ENCODE measurements at places on chromosomes 5 and 9.

GRCh38 chr5:8750100-8750499, 795.8 kb downstream of the SEMA5A start:
- DNase-seq: no peak

DNA sequence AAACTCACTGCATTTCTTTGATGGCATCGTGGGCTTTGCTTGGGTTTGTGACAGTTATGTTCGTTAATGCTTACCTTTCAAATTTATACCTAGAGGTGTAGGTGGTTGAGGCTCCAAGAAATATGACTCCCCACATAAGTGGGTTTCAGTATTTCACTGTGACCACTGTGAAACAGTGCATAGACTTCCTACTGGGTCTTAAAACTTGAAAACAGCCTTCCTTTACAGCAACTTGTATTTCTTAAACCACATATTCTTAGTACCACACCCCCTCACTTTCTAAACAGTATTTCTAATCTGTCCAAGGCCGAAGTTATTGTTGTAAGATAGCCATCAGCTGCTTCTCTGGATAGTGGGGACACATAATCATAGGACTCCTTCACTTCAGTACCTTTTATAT, 48.3 kb downstream of the TMEFF1 start:
- no peak for DNase-seq

- no peak for DNase-seq
These were observed 86.6 kb downstream of the MED27 start for GRCh38 chr9:131992906-131993657.

GRCh38 chr5:10635257-10635866, 71.5 kb downstream of the ANKRD33B start:
- peak; percentile 7 for DNase-seq

DNA sequence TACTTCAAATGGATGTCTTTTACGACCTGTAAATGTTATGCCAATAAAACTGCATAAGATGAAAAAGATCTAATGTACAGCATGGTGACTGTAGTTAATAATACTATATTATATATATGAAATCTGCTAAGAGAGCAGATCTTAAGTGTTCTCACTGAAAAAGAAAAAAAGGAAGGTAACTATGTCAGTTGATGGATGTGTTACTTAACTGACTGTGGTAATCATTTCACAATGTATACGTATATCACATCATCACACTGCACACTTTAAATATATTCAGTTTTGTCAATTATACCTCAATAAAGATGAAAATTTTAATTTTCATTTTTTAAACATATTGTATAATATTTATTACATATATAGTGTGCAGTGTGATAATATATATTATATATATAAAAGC, 31.9 kb downstream of the THBS4 start:
- DNase-seq: no peak

DNA sequence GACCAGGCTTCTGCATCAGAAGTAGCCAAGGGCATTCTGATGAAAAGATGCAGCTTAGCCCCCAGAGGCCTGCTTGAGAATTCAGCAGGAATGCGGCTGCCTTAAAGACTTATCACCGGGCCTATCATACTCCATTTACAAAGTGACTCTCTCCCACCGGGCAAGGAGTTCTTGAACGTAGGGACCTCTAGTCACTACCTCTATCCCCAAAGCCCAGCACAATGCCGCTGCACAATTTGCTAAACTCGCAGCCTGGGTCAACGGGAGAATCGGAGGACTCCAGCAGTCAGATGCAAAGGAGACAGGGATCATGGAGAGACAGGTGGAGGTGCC, 661 bp downstream of the PDCL start:
- no peak for DNase-seq

- DNase-seq: no peak
These were observed 639.0 kb downstream of the CCDC171 start for GRCh38 chr9:16191691-16192402.

DNA sequence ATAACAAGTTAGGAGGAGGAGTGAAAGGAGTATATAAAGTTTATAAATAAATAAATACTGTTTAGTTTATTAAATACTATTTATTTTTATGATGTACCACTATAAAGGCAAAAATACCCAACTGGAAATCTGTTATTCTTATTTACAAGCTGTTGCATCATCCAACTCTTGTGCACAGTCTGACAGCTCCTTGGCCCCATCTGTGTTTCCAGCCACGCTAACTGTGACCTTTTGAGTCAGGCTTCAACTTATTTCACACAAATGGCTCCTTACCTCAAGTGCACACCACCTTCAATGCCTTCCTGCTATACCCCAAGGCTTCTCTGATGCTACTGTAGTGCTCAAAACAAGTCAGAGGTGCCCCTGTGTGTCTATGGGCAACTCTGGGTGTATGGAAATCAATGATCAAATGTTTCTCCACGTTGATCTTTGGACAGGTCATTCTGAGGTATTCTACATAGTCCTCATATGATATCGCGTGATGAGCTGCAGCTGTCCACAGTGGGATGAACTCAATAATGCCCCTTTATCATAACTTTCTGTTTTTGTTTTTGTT, 303.2 kb upstream of the GRAMD2B start:
- no peak for DNase-seq

DNA sequence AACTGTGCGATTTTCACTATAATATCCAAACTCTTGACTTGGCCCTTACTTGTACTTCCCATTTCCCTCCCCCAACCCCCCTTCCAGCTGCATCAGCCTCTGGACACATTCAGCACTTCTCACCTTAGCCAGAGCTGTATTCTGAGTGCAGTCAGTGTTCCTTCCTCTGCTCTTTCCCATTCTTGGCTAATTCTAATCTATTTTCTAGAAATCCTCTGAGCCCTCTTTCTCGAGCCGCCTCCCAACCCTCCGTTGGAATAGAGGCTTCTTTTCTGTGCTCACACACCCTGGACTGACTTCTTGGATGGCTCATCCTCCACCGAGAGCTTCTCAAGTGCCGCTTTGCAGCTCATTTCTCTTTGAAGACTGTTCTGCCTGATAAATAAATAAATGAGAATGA, 188.8 kb downstream of the NTRK2 start:
- DNase-seq: no peak

GRCh38 chr9:127735530-127736185, 564 bp upstream of the TOR2A start:
- DNase-seq: no peak

DNA sequence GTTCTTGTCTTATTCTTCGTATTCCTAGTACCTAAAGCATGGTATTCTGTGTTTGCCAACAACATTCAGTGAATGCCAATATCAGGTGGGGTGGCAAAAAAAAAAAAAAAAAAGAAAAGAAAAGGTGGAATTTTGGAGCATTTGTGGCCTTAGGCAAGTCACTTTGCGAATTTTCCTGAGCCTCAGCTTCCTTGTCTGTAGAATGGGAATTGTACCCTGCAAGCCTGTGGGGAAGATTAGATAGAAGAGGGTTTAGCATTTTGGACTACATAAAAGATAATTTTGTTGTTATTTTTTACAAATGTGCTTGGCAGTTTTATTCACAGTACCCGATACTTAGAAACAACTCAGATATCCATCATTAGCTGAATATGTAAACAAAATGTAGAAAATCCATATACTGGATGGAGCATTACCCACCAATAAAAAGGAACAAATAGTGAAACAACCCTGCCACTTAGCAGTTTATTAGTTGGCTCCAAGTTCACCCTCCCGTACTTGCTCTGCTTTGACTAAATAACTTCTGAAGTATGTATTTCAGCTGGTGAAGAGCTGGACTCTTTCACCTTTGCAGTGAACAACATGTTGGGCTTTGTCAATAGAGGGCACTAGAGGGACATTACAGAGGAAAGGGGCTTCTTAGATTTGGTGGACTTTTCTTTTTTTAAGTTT, 13.6 kb downstream of the UBE2D2 start:
- DNase-seq: no peak

DNA sequence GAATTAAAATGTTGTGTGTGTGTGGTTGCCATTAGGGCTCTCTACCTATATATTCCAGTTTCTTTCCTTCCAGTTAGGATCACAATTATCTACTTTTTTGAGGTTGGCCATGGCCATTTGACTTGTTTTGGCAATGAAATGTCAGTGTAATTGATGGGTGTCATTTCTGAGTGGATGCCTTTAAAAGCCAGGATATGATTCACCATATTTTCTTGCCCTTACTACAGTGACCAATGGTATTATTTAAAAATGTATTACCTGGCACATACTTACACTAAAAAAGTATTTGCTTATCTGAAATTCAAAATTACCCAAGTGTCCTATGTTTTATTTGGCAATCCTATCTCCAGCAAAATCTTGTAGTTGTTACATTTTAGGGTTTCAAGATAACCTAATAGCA, 258.7 kb upstream of the ACTBL2 start:
- DNase-seq: no peak

- no peak for DNase-seq
These were observed 137.0 kb upstream of the ACOT12 start for GRCh38 chr5:81530919-81531318.

- DNase-seq: no peak
These were observed 15.2 kb upstream of the SPIN1 start for GRCh38 chr9:88373045-88373444.

DNA sequence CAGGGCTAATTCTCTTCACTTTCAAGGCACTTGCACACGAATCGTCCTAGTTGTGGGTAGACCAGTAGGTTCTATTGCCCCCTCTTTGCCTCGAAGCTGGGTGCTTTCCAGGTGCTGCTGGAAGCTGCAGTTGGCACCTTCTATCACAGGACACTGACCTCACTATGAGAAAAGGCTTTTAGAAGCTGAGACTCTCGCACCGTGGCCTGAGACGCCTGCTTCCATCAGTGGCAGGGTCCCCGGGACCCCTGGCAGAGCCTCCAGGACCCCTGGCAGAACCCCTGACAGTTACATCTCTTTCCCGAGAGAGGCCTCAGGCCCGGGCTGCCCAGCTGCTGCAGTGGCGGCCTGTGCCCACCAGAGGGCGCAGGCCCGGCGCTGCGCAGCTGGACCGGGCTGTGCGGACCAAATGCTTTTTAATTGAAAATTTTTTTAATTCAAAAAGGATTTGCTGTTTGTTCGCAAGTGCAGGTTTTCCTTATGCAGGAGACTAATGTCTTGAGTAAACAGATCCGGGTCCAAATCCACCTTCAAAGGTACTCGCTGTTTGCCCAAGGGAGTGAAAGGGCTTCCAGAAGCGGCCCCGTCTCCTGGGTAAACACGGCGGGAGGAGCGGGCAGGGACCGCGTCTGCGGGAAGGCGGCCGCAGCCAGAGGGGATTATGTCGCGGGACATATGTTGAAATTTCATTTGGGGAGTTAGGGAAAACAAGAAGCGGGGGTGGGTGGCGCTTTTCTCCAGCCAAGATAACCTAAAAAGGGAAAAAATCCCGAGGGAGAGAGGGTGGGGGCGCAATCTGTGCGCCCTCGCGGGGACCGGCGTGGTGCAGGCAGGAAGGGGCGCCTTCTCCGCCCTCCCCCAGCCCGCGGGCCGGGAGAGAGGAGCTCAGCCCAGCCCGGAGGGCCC, 114.5 kb upstream of the LMX1B start:
- peak; percentile 32 for DNase-seq

DNA sequence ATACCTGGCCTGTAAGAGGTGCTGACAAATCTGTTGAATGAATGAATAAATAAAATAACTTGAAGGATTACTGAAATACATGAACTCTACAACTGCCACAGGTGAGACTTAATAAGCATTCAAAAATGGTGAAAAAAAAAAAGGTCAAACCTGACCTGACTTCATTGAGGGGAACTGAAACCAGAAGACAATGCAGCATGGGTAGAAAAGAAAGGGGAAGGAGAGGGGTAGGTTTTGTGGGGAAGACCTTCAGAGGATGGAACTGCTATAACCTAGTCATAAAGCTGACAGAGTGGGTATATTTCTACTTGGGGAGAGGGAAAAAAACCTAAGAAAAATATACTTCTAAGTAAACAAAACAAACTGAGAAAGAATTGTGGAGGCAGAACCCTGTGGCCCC, 56.6 kb downstream of the RASEF start:
- DNase-seq: no peak

DNA sequence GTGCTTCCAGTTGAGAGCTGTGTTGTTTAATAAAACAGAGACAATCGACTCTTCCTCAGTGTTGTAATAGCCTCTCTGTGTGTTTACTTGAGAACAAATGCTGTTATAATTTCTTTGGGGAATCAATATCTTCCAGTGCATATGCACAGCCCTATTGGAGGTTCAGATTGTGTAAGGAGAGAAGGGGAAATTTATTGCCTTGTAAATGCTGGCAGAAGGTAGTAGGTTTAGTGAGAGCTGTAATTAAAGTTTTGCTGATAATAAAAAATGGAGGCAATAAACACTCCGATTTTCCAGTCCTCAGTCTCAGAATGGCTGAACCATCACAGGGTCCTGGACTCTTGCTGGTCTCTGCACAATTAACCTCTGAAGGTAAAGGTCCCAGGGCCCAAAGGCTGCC, 128.3 kb downstream of the C5orf15 start:
- no peak for DNase-seq

GRCh38 chr5:121151534-121151933, 687.4 kb downstream of the PRR16 start:
- DNase-seq: no peak

- DNase-seq: no peak
These were observed 70.7 kb downstream of the NR2F1 start for GRCh38 chr5:93653716-93654115.

DNA sequence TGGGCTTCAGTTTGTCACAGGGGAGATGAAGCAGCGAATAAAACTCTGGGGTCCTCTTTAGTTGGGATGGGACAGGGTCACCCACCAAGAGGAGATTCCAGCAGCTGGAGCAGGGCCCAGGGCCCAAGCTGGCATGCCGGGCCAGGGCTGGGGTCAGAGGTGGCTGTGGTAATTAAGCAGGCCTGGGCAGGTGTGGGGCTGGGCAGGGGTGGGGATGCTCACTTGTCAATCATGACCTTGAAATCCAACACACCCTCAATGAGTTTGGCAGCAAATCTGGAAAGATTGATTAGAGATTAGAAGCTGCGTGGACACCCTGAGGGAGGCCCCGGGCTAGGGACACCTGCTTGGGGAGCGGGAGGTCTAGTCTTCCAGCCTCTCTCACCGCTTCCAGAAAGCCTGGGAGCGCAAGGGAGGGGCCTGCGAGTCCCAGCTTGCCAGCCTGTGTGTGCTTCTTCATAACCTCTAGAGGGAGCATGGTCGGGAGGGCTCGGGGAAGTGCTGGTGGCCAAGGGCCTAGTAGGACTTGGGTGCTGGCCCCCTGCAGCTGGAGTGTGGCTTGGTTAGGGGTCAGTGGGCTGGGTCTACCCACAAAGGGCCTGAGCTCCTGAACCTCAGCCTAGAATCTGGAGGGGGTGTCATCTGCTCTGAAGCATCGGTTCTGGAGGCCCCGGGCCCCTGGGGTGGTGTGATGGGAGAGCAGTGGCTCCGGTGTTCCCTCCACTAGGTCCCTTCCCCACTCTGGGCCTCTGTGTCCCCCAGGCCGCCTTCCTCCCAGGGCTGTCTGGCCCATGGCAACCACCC, 7.6 kb downstream of the CRAT start:
- DNase-seq: no peak

DNA sequence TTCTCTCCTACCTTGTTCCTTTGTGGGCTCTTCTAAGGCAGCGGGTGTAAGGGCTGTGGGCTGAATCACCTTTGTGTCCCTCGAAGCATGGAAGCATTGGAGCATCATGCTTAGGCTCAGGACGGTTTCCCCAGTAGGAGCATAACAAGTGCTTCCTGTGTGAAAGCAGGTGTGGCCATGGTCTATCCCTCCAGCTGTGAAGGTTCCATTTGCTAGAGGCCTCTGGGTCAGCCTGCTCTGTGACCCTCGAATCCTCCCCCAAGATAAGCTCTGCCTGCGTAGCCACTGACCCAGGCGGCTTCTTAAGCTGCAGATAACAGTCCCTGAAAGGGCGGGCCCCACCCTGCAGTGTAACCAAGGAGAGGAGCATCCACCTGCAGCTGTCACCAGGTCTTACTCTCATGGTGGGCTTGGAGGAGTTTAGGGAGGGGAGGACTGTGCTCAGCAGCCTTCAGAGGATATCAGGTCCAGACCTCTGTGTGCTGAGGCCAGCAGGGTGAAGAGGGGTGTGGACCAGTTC, 8.4 kb upstream of the NDST1 start:
- no peak for DNase-seq

GRCh38 chr5:178143901-178144300, 9.8 kb downstream of the NHP2 start:
- no peak for DNase-seq
